ENCODE measurements at places on chromosomes 6 and 20.

- DNase-seq: no peak
These were observed at the start of gene C6orf118 for GRCh38 chr6:165308926-165309731. Gene C6orf118 (minus strand): TSS chr6:165309605. CDS start chr6:165309586, 19 bp downstream.

- DNase-seq: no peak
These were observed 200 bp downstream of the ZBTB22 start for GRCh38 chr6:33317419-33317668.

GRCh38 chr6:155150967-155151671 is 112.7 kb upstream of the CLDN20 start:
- DNase-seq: no peak

GRCh38 chr6:4486568-4487315 is 289.5 kb upstream of the CDYL start:
- no peak for DNase-seq

- no peak for DNase-seq
These were observed 42.9 kb upstream of the SPTLC3 start for GRCh38 chr20:12965870-12966251.

DNA sequence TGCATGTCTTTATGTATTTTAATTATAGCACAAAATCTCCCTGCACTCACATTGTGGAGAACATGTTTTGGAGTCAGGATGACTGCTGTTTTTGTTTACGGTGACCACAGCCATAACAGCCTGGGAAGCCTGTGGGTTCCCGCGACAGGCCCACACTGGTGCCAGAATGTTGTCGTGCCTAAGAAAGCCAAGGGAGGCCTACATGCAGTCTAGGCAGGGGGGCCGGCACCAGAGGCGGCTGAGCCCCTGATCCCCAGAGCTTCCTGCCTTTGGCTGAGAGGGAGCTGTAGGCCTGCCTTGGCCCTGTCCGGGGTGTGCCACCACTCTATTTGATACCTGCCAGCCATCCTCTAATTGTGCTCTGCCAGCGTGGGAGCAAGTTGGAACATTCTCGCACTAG is 46.7 kb downstream of the TBC1D7 start:
- DNase-seq: no peak

GRCh38 chr6:127365874-127366273 is 22.5 kb upstream of the ECHDC1 start:
- DNase-seq: no peak

DNA sequence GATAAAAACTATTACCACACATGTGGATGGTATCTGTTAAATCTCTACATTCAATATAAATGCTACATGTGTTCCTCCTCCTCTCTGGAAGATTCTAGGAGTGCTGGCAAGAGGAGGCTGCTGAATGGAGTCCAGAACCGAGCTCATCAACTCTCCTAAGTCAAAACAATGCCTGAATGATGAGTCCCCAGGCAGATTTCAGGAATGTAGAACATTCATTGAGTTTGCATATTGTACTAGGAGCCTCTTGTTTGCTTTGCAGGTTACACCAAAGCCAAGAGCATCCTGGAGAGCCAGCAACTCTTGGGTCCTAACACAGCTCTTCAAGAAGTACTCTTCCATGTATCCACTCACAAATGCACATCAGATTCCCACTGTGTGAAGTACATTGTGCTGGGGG is 117.6 kb upstream of the UST start:
- DNase-seq: no peak

GRCh38 chr6:130677312-130677711 is 149.9 kb upstream of the SMLR1 start:
- DNase-seq: no peak

- no peak for DNase-seq
These were observed 10.9 kb downstream of the TPBG start for GRCh38 chr6:82374516-82374915.

DNA sequence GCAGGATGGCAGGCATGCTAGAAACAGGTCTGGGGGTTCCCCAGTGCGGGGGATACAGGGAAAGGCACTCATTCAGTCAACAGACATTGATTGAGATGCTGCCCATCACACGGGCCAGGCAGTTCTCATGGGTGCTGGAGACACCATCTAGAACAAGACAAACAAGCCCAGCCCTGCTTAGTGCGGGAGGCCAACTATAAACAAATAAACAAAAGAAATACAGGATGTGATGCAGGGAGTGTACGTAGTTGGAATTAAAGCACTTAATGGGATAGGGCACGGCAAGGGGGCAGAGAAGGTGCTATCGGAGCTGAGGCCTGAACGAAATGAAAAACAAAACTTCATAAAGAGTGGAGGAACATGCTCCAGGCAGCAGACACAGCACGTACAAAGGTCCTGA is 169.3 kb downstream of the PREX1 start:
- DNase-seq: no peak

DNA sequence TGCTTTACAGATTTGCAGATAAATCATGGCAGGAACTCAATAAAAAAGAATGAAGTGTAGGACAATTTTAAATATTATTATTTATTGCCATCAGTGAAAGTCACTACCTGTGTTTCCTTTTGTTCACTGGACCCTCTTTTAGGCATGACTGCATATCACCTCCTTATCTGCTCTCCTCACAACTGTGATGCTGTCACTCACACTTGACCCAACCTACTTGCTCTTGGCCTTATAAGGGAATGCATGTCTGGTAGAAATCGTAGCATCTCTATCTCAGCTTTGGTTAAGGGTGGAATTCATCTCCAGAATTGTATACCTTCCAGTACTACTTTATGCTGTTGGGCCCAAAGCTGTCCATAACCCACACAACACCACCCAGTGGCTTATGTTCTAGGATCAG is 47.6 kb upstream of the RNF144B start:
- no peak for DNase-seq

DNA sequence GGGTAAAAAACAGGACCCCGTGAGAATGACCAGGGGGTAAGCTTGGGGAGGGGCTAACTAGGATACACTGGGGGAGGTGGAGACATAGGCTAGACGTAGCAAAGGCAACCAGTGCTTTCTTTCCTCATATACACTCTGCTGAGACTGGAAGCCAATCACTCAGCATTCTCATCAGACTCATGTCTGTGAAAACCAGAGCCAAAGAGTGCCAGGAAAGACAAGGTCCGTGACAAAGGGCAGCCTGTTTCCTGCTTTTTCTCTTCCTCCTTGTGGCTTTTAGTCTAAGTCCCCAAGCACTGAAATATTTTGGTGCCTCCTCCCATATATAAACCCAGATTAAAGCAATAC is 97.9 kb upstream of the NEDD9 start:
- no peak for DNase-seq

DNA sequence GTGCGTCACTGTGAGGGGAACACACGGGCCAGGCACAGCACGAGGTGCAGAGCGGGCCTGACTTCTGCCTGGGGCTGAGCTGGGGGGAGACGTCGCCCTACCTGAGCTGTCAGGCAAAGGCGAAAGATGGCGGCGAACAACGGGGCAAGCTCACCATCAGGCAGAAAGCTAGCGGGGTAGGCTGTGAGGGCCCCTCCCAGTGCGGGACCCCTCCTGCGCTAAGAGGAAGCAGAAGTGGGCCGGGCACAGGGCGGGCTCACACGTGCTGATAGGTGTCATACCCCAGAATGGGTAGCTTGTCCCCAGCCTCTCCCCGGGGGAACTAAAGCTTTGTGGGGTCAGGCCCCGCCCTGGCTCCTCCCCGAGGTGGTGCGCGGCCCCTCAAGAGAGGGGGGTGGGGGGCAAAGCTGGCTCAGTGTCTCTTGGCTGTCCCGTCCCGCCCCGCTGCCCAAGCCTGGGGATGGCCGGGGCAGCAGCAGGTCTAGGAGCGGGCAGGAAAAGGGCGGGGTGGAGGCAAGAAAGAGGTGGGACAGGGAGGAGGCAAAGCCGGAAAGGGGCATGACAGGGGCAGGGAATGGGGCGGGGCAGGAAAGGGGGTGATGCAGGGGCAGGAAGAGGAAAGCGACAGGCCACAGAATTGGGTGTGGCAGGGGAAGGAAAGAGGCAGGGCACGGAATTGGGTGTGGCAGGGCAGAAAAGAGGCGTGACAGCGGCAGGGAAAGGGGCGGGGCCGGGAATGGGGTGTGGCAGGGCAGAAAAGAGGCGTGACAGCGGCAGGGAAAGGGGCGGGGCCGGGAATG is 14.7 kb downstream of the UCKL1 start:
- DNase-seq: peak; percentile 52

DNA sequence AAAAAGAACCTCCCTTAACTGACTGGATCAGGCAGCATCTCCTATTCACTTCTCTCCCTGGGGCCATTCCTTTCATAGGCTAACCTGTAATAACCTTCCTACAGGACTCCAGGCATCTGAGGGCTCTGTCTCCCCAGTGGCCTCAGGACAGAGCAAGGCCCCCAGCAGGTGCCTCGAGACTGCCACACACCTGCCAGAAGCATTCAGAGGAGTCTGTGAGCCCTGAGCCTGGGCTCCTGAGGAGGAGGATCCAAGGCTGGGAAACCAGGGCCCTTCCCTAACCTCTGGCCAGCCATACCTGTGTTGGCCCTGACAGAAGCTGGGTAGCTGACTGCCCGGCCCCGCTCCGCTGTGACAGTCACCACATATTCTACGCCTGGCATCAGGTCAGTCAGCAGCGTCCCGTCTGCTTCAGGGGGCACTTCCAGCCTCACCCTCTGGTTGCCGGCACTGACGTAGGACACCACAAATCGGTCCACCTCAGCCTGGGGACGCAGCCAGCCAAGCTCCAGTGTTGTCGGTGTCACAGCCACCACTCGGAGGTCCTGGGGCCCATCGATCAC is 20.6 kb downstream of the TNXB start:
- no peak for DNase-seq

DNA sequence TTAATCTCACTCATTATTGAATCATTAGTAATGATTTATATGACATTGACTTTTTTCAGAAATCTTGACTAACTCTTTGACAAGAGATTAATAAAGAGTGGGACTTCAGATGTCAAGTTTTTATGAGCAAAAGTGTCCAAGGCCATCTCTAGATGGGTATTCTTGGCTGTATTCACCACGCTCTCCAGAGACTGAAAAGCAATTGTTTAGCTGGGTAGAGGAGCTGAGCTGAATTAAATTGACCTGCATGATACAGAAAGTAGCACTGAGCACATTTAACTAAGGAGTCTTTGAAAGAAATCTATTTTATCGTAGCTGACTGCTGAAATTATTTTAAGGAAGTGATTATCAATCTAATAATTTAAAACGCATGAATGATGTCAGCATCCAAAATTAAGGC is 89.4 kb downstream of the LINC00237 start:
- no peak for DNase-seq

DNA sequence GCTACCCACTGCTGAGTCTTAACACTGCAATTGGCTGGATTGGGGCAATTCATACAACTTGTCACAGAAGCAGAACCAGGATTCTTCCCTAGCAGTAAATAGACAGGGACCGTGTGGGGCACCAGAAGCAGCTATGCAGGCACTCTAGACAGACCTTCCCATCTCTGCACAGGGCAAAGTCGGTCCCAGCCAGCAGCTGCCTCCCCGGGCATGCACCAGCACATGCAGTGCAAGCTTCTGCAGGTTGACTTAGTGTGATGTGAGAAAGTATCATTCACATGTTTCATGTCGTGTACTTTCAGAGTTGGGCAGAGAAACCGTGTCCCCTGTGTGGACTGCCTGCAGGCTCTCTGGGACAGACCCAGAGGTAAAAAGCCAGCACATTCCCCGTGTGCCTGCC is 98.0 kb upstream of the FOXA2 start:
- DNase-seq: no peak

- DNase-seq: no peak
These were observed 105.9 kb downstream of the ADGRB3 start for GRCh38 chr6:68740828-68741500.

GRCh38 chr6:62391358-62391757 is 105.3 kb upstream of the KHDRBS2 start:
- no peak for DNase-seq

- DNase-seq: no peak
These were observed 115.9 kb downstream of the FYN start for GRCh38 chr6:111757342-111757741.

DNA sequence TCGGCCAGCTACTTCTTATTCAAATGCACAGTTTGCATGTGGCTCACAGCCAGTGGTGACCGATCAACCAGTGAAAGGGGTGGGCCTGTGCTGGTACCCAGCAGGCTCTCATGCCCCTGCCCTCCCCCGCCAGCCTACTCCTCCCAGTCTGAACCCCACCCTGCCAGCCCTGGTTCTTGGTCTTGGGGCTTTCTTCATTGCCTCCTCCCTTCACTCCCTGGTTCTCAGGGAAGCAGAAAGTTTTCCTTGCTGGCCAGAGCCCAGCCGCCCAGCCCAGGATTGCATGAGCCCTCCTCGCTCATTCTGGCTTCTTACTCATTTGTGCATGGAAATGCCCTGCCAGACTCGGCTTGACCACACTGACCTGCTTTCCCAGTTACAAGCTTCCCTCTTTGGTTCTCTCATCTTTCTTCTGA is 40.8 kb downstream of the KCNK17 start:
- no peak for DNase-seq

- no peak for DNase-seq
These were observed 153.5 kb downstream of the EYA4 start for GRCh38 chr6:133394630-133395029.

- DNase-seq: no peak
These were observed 9.7 kb downstream of the ATG5 start for GRCh38 chr6:106315765-106316374.

DNA sequence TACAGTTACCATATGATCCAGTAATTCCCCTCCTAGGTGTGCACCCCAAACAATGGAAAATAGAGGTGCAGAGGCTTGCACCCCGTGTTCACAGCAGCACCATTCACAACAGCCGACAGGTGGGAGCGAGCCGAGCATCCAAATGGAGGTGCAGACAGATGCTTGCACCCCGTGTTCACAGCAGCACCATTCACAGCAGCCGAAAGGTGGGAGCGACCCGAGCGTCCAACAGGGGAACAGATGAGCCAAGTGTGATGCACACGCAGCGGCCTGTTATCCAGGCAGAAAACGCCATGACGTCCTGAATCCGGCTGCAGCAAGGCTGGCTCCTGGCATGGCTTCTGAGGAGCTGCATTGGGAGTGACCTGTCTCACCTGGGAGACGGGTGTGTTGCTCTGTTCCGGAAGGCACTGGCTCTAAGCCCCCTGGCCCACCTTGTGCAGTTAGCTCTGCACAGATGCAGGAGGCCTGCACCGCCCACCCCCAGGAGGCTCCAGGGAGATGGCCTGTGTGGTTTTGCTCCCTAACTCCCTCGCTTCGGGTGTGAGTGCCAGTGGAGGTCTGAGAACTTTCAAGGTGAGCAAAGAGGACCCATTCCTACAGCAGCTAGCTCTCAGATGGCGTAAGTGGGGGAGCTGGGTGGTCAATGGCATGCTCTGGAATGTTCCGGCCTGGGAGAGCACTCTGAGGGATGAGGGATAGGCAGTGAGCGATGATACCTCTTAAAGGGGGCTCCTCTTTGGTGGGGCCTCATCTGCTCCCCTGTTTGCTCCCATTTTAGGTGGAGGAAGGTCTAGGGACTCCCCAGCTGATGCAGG is 47.8 kb upstream of the FRMD1 start:
- DNase-seq: no peak
